CD4-positive, alpha-beta T cell treated with Interleukin-12 subunit alpha and Interleukin-12 subunit beta, for 1 hour (primary cell): ENCODE measurements at places on chromosomes 1 and 21.

- DNase-seq, result no peak
These were observed 45.5 kb downstream of the CACHD1 start for GRCh38 chr1:64515427-64515826.

DNA sequence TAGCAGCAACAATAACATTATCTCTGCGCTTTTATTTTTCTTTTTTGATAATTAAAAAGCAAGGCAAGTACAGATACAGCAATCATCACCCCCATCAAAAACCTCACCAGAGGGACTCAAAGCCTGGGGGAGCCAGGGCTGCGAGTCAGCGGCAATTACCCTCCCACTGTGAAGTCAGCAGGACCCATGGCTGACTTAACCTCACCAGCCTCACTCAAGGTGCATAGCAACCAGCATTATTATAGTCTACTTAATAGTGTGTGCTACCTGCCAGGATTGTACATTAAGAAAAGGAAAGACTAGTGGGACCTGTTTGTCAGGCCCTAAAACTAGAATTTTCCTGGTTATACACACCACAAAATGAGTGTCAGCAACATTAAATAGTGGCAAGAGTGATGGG lies 28.9 kb upstream of the SERBP1 start:
- DNase-seq, result no peak

- DNase-seq, result no peak
These were observed 35.0 kb downstream of the NAV1 start for GRCh38 chr1:201573923-201574322.

DNA sequence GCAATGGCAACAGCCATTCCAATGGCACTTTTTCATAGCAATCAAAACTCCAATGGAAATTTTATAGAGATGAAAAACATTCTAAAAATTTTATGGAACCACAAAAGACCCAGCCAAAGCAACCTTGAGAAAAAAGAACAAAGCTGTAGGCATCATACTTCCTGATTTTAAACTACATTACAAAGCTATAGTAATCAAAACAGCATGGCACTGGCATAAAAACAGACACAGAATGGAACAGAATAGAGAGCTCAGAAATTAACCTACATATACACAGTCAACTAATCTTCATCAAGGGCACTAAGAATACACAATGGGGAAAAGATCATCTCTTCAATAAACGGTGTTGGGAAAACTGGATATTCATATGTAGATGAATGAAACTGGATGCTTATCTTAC lies 401.5 kb downstream of the NPHP4 start:
- no peak for DNase-seq

GRCh38 chr1:234368320-234369032 lies 4.8 kb upstream of the COA6 start:
- peak; percentile 30 for DNase-seq
